ENCODE measurements at places on chromosomes 7 and 10. TPM values are rescaled to one million over a fixed set of nuclear protein-coding genes. Genes with fewer than 3 reads are reported as not detected.

RNF32 gene
- 4.1 TPM for total RNA-seq

ARHGEF5 gene
- total RNA-seq = 11.1 TPM

RBP3 gene
- not detected for total RNA-seq

PAPSS2 gene
- not detected for total RNA-seq

FBH1 gene
- 54.8 TPM for total RNA-seq

CPA4 gene
- total RNA-seq = not detected

SLC13A1 gene
- total RNA-seq = not detected

SPDYE6 gene
- total RNA-seq = 0.13 TPM

COL28A1 gene
- not detected for total RNA-seq

DGKI gene
- total RNA-seq = 0.53 TPM

Data from activated CD4-positive, alpha-beta memory T cell treated with anti-CD3 and anti-CD28 coated beads, Interleukin-2, amount 10 ng/mL, durations not matched to agents 7 days and 5 days (primary cell).